ENCODE measurements at places on chromosomes 6 and 20.

DNA sequence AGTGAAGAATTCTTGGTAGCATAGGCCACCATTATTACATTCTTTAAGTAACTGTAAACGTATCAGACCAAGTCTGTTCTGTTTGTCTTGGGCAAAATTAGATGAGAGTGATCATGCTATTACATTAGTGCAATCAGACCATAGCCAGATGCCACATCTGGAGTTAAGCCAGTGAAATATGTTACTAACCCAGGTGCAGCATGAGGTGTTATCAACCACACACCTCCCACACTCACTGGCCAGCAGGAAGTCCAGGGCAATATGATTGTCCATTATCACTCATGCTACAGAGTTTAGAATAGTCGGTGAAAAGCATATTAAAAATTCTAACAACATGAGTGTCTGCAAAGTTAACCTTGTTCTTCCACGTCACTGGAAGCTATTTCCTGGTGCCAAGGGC is 174.7 kb upstream of the PROKR2 start:
- no peak for DNase-seq

DNA sequence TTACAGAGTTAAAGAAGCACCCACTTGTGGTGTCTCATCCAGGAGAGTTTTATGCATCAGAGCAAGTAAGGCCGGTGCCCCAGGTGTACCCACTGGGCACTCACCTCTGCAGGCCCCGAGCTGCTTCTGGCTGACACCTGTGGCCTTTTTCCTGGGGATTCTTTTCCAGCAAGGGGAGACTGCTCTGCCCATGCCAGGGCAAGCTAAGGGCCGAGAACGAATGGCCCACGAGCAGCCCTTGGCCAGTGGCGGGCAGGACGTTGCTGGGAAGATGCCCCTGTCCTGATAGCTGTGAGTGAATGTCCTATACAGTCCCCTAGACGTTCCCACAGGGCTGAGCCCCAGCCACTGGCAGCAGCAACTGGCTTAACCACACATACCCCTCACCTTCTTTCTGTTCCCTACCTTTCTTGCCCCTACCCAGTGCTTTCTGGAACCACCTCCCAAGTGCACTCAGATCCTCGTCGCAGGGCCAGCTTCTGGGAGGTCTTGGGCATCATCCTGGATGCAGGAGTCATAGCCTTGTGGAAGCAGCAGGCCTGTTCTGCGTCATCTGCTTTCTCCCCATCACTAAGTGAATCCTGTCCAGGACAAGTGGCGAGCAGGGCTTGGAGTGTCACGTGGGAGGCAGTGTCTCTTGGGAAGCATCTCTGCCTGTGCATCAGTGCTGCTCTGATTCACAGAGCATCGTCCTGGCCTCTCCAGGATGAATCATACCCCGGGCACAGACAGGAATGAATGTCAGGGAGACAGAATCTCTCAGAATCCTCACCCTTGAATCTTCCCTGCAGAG is 32.5 kb downstream of the SYNDIG1 start:
- peak; percentile 96 for DNase-seq

GRCh38 chr20:58891718-58892140 is 39.2 kb downstream of the GNAS start:
- DNase-seq = peak; percentile 68

DNA sequence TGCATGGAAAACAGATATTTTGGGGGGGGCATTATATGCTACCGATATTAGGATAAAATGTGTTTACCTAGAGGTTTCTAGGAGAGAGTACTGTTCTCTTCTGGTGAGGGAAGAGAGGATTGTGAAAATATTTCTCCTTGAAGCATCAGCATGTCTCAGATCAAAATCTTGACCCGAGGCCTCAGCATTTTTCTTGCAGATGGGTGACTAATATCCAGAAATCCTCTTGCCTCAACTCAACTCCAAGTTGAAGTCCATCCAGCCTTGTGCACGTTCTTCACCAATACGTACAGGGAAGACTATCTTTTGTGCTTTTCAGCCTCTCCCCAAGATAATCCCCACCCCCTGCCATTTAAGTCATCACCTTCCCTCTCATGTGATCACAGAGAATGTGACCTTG is 59.5 kb downstream of the PRND start:
- no peak for DNase-seq

DNA sequence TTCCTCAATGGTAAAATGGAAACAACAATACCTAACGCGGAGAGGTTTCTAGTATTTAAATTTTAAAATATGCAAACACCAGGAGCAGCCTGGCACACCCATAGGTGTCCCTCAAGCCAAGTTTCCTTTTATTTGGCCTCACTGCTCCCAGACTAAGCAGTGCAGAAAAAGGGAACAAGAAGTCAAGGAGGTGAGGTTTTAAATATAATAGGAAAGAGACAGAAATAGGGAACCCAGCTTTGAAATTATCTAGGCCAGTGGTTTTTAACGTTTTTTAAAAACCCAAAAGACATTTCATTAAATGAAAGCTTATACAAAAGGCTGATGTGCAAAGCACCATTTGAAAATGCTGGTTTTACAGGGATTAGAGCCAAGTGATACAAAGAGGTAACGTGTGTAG is 109.6 kb downstream of the SLC22A3 start:
- DNase-seq = no peak

DNA sequence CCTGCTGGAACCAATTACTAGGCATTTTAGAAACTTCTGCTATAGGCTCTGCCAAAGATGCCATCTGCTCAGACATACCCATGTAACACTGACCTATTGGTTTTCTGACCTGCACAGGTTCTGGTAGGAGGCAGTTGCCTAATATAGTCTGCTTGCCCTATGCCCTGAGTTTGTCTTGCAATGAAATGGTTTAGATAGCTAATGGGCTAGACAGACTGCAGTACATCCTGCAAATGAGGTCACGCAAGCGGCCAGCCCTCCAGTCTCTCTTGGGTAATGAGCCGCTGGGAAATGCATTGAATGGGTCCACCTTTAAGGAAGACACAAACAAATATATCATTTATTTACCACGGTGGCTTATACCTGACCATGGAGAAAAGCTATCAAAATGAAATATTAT is 90.6 kb upstream of the B3GAT2 start:
- DNase-seq = no peak

DNA sequence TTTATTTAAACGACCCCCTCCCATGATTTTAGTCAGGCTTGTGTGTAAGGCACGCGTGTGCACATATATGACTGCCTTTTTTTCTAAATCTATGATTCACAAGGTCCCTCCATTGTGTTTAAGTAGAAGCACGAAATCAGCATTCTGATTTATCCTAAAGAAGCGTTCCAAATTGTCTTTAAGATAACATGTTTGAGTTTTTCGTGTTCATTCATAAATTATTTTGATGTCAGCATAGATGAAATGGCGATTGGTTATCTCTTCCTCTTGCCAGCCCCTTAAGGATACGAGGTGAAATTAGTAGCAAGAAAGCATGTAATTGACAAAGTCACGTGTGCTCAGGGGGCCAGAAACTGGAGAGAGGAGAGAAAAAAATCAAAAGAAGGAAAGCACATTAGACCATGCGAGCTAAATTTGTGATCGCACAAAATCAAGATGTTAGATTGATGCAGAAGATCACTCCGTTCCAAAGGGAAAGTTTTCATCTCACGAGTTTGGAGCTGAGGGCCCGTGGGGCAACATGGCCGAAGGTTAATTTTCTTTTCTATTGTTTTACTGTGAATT is at the start of gene LIN28B:
Gene LIN28B, plus strand, starts transcription at position 377 of the 564 bp plus-strand sequence. Its CDS starts 144 bp downstream, at position 521.
- DNase-seq = peak; percentile 83

DNA sequence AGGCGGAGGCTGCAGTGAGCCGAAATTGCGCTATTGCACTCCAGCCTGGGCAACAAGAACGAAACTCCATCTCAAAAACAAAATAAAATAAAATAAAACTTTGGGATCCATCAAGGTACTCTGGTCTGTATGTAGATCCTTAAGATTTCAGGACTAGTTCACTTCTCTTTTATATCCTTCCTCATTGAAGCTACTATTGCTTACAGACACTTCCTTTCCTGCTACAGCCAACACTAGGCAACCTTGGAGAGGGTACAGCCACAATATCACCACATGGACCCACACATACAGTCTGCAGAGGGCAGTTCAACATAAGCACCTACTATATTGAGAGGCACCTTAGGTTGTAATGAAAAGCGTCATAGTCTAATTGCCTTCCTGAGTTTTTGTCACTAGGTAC is 113.3 kb downstream of the ATXN1 start:
- DNase-seq = no peak

DNA sequence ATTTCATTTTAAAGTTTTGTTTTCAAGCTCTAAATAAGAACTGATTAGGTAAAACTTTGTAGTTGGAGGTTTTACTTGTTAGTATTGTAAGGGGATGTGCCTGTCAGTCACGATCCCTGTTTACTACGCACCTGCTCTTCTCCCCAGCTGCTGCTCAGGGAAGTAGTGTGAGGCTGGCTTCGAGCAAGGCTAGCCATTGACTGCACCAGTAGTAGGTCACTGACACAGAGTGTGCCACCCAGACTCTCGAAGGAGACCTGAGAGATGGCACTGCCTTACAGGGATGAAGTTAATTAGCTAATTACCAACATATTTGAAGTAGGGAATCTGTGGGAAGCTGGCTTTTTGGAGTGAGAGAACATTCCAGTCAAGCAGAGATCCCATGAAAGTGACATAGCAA is 89.2 kb downstream of the DNAH8 start:
- DNase-seq = no peak

DNA sequence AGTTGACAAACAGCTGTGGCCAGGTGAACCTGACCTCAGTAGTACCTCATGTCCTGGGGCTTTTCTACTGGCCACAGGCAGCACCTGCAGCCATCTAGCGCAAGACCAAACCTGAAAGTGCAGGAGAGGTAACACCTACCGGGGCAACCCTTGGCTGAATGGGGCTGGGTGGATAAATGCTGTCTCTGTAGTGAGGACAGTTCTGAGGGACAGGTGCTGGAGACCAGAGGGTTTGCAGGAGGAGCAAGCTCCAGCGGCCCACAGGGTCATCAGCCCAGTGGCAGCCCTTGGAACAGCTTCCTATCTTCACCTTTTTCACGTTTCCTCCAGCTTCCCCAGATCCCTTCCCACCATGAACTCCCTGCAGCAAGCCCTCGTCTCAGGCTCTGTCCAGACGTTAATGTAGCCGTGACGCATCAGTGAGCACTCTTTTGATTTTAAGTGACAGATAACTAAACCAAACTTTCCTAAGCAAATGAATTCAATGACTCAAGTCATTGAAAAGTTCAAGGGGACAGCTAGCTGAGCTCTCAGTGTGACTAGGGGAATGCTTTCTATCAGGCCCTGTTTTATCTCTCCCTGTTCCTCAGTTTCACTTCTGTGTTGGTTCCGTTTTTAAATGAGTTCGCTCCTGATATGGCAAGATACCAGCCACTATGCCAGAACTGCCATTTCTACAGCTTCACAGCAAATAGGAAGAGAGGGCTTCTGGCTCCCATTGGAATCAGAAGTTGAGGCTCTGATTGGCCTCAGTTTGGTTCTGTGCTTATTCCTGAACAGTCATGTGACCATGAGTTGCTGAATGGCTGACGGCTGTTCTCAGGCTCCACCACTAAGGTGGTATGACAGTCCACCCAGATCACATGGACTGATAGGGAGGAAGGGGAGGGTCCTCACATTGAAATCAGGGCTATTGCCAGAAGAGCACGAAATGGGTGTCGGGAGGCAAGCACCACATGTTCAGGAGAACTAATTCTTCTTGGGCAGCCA is 12.1 kb upstream of the PFDN4 start:
- DNase-seq = no peak

GRCh38 chr20:33604084-33604990 is 57.8 kb upstream of the C20orf144 start:
- DNase-seq = no peak
